Cortex of kidney (tissue), 1 donor: ENCODE measurements at places on chromosomes 5 and 9.

- DNase-seq, result no peak
These were observed 50.7 kb downstream of the P4HA2 start for GRCh38 chr5:132176987-132177386.

- no peak for DNase-seq
These were observed 221.1 kb downstream of the MAN2A1 start for GRCh38 chr5:109910874-109911273.

GRCh38 chr5:100647461-100648230 lies 112.5 kb downstream of the FAM174A start:
- no peak for DNase-seq

DNA sequence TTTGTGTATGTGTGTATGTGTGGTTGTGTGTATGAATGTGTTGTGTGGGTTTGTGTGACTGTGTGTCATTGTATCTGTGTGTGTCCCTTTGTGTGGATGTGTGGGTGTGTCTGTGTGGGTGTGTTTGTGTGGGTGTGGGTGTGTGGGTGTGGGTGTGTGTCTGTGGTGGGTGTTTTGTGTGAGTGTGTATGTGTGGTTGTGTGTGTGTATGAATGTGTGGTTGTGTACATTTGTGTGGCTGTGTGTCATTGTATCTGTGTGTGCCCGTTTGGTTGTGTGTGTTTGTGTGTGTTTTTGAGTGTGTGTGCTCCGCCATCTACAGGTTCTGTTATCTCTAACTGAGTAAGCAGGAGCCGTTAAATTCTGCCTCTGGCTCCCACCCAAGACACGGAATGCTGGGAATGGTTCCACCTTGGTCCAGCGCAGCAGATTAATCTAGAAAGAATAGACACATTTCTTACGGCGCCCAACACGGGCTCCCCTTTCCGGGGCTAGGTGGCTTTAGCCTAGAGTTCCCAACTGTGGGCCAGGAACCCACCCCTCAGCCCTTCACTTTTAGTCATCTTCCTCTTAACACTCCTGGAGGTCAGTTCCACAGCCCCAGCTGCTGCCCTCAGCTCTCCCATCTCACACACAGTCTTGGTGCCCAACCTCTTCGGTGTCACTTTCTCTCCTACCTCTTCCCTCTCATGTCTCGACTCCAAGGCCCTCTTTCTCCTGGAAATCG lies 197.1 kb downstream of the TTLL11 start:
- DNase-seq, result no peak

DNA sequence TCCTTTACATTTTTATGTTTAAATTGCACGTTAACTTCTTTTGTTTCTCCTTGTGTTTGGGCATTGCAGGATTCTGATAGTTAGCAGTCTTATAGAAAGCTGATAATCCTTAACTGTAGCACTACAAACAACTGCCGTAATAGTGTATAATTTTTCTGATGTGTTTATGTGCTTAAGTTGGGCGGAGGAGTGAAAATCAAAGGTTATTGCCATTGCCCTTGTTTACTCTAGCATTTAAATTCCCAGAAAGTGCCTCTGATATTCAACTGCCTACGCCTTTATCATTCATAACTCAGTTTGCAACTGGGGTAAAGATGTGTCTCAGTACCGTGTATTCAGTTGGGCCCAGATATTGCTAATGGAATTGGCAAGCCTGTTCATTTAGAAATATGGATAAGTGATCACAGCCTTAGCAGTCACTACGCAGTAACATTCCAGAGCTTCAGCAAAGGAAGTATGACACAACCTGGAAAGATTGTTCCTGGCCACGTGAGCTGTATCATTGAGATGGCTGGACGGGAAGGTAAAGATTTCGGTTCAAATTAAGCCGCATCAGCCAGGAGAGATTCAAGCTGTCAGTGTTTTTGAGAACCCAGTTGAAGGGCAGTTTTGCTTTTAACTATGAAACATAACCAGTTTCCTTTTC lies 28.1 kb upstream of the LRRTM2 start:
- DNase-seq, result no peak

- DNase-seq, result no peak
These were observed 14.8 kb upstream of the COL5A1 start for GRCh38 chr9:134626571-134627416.
